CD4-positive, alpha-beta T cell treated with Interleukin-6 for 4 hours (primary cell): ENCODE measurements at places on chromosomes 1 and 21.

DNA sequence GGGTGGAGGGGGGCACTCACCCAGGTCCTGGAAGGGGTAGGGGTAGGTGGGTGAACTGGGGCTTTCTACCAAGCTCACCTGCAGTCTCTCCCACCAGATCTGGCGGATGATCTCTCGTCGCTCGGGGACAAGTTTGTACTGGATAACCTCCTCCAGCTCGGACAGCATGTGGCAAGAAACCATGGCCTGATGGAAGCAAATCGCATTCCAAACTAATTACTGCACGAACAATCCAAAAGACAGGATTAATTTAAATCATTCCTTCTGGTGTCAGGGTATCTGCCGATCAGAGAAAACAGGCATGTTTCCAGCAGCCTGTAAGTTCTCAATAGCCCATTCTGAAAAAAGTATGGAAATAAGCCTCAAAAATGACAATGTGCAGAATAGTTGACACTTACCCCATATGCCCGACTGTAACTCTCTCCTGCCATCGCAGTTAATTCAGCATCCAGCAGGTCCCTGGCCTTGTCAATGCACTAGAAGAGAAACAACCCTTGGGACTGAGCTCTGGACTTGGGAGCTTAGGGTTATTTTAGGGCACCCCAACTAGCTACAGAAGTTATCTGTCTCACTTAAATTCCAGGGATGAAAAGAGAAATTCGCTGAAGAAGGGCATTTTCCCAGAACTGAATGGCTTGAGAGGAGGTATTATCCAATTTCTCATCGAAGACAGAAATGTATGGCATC, 44.4 kb upstream of the ANGPTL7 start:
- DNase-seq = no peak

GRCh38 chr1:119634016-119634415, 14.1 kb downstream of the ZNF697 start:
- DNase-seq = no peak

GRCh38 chr1:65395887-65396612, 24.4 kb upstream of the LEPR start:
- no peak for DNase-seq

DNA sequence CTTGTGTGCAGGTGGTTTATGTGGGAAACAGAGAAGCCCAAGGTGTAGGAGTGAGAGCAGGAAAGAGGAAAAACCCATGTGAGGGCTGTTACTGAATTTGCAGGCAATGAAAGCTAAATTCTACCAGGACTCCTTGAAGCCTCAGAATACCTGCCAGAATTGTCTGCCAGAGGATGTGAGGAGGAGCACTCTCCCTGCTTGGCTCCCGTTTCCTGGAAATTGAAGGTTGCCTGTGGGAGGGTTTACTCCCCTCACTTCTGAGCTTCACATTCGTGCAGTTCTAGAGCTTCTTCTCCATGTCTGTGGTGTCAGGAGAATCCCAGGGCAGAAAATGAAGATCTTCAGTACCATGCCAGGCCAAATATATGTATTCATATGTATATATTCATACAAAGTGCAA, 220.8 kb upstream of the ZP4 start:
- DNase-seq = no peak

GRCh38 chr1:234713859-234714258, 103.9 kb upstream of the IRF2BP2 start:
- DNase-seq = no peak

DNA sequence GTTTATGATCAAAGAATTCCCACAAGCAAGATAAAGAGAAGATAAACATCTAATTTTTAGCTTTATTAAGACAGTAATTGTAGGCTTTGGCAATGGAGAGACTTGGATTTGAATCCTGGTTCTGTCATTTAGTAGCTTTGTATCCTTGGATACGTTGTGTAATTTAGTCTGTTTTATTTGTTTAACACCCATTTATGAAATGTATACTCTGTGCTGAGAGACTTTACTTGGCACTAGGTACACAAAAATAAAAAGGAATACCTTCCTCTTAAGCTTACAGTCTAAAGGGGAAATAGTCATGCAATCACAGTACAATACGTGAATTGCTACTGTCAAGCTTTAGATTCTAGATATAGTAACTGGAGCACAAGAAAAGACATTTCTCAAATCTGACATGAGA, 23.8 kb downstream of the ZMPSTE24 start:
- DNase-seq = no peak

GRCh38 chr21:34534522-34534921, 22.5 kb upstream of the KCNE1 start:
- DNase-seq = no peak

GRCh38 chr1:29579821-29580425, 343.6 kb downstream of the PTPRU start:
- no peak for DNase-seq

DNA sequence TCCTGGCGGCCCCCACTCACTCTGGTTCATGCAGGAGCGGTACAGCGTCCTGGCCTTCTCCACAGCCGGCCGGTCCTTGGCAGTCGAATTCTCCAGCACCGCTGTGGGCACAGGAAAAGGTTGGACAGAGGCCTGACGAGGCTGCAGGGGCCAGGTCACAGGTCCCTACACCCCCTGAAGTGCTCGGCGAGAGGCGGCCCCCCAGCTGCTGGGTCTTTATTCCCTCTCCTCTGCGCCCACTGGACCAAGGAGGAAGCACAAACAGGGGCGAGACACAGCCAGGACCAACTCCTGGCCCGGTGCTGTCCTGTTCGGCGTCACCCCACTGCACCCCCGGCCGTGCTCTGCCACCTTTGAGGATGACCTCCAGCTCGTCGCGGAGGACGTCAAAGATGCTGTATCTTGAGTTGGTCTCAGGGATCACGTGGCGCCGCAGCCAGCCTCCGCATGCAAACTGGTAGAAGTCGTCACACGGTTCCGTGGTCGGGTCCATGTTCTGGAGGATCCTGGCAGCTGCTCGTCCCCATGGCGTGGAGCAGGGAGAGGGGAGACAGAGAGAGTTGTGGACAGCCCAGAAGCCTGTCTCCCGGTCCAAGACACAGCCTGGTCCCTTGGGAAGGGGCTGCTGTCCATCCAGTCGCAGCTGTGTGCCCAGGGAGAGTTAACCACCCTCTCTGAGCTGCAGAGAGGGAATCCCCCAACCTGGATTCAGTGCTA, 22.9 kb downstream of the PRXL2B start:
- DNase-seq = no peak

DNA sequence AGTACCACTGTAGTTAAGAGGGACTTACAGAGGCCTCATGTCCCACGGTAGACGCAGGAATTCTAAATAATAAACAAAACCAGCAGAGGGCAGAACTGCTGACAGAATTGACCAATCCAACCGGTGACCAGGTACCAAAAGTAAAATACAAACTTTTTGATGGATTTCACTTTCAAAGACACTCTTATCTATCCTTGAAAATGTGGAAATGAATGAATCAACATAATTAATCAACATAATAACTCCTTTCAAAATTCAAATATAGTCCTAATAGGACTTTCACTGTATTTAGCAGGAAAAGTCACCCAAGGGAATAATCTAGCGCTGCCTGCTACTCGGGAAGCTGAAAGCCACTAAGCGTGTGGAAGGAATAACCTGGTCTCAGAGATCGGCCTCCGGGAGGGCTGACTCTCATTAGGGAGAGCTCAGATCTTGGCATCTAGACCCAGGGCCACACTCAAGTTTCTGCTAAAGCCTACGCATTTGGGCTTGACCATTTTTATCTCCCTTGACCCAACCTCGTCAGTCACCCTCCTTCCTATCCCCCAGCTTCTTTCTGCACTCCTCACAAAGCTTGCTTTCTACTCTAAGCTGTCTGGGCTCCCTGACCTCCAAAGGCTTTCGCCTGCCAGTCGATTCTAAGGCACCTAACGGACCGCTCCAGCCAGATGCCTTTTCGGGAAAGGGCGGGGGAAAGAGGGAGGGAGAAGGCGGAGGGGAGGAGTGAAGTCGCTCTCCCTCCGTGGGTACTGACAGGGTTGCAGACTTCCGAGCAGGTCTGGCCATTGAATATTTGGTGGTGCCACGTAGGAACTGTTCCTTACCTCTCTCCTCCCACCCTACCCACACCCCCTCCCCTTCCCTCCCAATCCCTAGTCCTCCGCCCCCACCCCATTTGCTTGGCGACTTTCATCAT, 1.6 kb downstream of the COL11A1 start:
- DNase-seq = no peak

DNA sequence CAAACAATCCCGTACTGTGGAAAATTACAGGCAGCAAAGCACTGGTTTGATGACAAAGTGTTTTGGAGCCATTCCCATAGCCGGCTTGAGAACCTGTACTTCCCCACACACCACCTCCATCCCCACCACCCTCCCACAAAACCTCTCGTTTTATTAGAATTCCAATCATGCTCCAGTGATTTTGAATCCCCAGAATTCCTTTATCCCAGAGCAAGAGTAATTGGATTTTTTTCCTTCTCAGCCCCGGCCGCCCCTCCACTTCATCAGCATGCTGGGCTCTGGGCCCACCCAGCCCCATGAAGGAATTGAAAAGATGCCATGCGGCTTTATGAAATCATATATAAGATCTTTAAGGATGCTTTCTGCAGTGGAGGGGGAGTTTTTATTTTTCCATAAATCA, 136.6 kb downstream of the OMA1 start:
- no peak for DNase-seq
